ENCODE measurements at places on chromosomes 13 and 19.

GRCh38 chr13:45441633-45442032 is 23.1 kb upstream of the COG3 start:
- peak; percentile 16 for DNase-seq

DNA sequence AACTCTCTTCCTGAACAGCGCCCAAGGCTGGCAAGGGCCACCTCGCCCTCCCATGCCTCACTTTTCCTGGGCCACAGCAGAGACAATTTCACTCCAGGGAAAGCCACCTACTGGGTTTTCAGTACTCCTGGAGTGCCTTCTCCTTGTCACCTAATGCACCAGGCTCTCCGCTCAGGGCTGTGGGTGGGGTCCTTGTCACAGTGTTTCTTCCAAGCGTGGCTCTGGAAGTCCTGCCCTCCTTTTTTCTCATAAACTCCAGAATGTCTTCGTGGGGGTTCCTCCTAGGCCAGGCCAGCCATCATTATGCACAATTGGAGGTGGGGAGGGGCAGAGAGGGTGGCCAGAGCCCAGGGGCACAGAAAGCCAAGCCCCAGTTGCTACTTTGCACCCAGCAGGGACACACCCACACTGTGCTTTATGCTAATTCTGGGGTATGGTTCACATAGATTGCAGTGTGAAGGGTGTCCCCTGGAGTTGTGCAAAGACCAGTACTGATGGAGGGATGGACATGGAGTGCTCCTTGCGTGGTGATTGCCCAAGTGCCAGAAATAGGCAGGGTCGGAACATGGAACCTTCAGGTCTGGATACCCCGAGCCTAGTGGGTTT is 78.8 kb downstream of the CHST8 start:
- DNase-seq, result no peak

- peak; percentile 53 for DNase-seq
Observed at GRCh38 chr19:5001615-5002014, 32.7 kb downstream of the KDM4B start.

DNA sequence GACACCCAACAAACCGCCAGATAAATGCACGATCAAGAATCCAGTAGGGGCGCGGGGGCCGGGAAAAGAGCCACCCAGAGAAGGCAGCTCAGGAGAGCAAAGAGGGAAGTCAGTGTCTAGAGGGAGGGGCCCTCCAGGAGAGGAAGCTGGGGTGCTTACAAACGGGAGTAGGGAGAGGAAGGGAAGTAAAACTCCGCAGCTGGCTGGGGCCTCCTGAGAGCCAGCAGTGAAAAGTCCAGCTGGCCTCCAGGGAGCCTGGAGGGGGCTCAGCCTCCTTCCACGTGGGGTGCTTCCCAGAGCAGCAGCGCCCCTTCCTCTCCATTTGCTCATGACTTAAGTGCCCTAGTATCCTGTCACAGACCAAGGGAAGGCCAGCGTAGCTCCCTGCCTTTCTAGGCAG is 51.8 kb downstream of the TMED1 start:
- DNase-seq, result no peak

- no peak for DNase-seq
Observed at GRCh38 chr13:33367926-33368325, 82.4 kb upstream of the STARD13 start.

GRCh38 chr13:50543782-50544181 is 299.7 kb downstream of the DLEU7 start:
- DNase-seq, result no peak

DNA sequence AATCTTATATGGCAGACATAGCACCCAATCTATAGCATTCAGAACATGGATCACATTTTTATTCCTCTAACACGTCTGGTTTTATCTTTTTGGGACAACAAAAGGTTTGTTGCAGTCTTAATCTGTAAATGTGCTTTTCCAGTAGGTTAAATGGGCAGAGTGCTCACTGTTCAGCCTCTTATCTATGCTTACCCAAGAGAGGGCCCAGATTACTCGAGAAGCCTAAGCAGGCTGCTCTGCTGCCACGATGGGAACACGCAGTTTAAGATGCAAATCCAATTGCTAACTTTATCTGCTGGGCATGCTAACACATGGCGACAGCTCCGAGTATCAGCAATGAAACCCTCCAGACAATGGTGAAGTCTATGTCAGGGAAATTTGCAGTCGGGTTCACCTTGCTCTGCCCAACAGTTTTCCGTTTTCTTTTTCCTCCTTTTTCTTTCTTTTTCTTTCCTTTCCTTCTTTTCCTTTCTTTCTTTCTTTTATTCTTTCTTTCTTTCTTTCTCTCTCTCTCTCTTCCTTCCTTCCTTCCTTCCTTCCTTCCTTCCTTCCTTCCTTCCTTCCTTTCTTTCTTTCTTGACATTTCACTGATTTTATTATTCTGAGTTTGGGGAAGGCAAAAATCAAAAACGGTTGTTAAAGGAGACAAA is 115.3 kb downstream of the RBM26 start:
- no peak for DNase-seq

- DNase-seq, result peak; percentile 41
Observed at GRCh38 chr13:110944121-110944967, 29.5 kb upstream of the ANKRD10 start.

DNA sequence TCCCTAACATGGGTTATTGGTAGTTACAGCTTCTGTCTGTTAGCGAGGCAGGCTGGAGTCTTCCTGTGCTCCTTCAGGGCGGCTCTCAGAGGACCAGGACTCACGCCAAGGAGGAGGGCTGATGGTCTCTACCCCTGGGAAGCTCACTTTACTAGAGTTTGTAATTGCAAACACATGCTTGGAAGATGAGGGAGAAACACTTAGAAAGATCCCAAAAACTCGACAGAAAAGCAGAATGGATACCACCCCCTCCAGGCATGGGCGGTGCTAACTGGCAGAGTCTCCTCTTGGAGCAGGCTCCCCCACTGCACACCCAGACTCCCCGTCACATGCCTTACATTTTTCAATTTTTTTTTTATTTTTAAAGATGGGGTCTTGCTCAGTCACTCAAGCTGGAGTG is 62.0 kb downstream of the PARP4 start:
- no peak for DNase-seq

DNA sequence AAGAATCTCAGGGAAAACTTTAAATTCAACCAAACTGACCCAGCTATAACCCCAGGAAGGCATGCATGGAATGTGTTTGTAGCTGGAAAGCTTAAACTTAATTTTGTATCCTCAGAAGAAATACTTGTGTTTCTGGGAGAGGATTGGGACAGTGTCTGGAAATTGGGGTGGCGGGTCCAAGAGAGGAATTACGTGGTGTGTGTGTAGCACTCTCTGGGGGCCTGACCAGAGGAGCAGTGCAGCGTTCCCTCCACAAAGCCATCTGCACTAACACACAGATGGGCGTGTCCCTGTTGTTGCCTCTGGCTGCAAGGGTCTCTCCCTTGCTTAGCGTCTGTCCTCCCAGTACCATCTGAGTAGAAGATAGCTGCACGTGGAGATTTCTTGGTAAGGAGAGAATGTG is 6.4 kb downstream of the GARRE1 start:
- no peak for DNase-seq

DNA sequence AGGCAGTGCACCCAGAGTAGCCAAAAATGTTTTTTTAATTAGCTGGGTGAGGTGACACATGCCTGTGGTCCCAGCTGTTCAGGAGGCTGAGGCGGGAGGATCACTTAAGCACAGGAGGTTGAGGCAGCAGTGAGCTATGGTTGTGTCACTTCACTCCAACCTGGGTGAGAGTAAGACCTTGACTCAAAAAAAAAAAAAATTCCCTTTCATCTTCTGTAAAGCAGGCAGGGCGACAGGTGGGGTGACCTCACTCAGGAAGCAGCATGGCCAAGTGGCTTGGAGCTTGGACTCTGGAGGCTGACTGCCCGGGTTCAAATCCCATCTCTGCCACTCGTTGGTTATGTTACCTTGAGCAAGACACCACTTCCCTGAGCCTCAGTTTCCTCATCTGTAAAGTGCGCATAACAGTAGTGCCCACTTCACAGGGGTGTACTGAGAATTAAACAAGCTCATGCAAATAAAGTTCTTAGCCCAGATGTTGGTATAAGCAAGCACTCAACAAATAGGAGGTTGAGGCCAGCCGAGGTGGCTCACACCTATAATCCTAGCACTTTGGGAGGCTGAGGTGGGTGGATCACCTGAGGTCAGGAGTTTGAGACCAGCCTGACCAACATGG is 48.3 kb downstream of the MAP4K1 start:
- DNase-seq, result no peak

GRCh38 chr13:99220199-99220935 is 19.7 kb downstream of the UBAC2 start:
- DNase-seq, result no peak

All from stimulated activated CD4-positive, alpha-beta T cell treated with anti-CD3 and anti-CD28 coated beads, Interleukin-15, amount 100 ng/mL, for 24 hours (primary cell).